ENCODE measurements at places on chromosomes 7 and 10. TPM values are rescaled to one million over a fixed set of nuclear protein-coding genes. Genes with fewer than 3 reads are reported as not detected.

DNA sequence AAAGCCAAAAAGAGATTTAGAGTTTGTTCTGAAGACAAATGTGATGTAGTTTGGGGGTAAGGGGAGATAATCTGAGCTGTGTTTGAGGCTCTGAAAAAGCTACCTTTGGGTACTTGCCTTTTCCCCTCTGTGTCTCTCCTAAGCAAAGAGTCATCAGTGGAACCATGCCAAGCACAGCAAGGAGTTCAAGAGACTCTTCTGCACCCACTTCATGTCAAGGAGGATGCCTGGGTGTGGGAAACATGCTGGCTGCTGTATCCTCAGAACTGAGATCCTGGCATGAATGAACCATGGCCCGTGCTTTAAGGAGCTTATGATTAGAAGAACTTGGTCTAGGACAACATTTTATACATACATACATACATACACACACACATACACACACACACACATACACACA lies 142.9 kb downstream of the NOC3L start:
- no peak overlapping the region for H3K4me3 ChIP-seq
- no peaks in the 10 kb centered on the region for H3K27me3 ChIP-seq
- no peak for DNase-seq
- H3K27ac ChIP-seq = no peak overlapping the region
- no peaks in the 10 kb centered on the region for H3K36me3 ChIP-seq

DNA sequence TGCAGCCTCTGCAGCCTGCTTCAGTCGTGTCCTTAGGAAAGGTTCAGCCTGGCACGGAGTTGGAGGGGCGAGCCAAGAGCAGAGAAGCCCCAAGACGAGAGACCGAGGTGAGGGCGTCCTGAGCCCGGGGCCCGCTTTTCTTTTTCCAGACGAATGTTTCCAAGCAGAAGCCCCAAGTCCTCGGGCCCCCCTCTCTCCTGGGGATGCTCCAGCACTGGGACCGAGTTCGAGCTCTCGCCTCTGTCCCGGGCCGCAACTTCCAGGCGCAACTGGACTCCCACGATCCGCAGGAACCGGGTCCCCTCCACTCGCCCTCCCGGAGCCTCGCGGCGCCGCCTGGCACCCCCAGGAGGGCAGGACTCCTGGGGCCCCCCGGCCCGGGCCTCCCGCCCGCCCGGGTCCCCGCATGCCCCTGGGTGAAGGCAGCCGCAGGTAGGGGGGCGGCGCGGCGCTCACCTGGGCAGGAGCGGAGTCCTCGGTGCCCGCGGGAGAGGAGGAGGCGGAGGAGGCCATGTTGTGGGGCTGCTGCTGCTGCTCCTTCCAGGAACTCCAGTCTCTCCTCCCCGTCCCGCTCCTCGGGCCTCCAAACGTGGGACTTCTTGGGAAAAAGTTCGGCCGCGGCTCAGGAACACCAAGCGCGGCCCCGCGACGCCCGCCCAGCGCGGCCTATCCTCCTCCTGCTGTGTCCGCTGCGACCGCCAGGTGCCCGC lies 45.3 kb upstream of the CDK1 start:
- H3K4me3 ChIP-seq = peak overlapping the region; percentile 45
- no peak overlapping the region for H3K27ac ChIP-seq
- peaks cover 9% of the 10 kb centered on the region for H3K27me3 ChIP-seq
- no peak for DNase-seq

DNA sequence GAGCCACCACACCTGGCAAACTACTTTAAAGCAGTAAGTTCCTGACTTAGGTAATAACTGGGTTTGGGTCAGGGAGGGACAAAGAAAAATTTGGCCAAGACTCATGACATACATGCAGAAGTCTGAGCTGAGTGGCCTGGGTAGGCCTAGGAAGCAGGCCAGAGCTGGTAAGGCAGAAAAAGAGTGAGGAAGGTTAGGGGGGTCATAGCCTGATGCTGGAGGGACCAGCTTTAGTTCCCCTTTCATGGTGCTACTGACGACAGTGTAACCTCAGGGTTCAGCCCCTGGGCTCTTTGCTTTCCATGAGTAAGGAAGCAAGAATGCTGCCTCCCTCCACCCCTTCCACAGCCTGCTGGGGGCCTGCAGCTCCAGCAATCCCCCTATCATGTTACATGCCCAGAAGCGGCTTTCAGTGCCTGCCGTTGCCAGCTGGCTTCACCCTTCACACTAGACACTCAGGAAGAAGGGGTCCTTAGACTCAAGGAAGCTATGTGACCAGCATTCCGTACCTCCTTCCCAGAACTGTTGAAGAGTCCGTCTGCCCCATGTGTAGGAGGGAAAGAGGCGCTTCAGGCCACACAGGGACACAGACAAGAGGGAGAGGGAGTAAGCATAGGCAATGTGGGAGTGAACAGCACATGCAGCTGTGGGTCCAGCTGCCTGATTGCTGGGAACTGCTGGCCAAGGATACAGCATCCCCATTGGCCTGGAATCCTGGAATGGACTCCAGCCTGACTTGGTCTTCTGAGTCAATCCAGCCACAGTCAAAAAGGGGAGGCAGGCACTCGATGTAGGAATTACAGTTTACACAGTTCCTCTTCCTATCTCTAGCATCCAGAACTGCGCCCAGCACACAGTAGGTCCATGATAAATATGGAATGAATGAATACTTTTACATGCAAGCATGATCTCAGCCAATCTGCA lies 4.1 kb upstream of the PLAU start:
- DNase-seq = peak; percentile 77
- H3K27ac ChIP-seq = peak overlapping the region; percentile 91
- no peaks in the 10 kb centered on the region for H3K36me3 ChIP-seq
- H3K4me1 ChIP-seq = peaks cover 48% of the 10 kb centered on the region
- no peak overlapping the region for H3K4me3 ChIP-seq

DNA sequence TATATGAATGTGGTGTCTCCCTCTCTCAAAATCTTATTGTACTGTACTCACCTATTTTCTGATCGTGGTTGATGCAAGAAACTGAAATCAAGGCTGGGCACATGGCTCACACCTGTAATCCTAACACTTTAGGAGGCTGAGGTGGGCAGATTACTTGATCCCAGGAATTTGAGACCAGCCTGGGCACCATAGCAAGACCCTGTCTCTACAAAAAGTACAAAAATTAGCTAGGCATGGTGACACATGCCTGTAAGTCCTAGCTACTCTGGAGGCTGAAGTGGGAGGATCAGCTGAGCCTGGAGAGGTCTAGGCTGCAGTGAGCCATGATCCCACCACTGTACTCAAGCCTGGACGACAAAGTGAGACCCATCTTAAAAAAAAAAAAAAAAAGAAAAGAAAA lies 16.0 kb downstream of the MMRN2 start:
- H3K27ac ChIP-seq = no peak overlapping the region
- peaks cover 22% of the 10 kb centered on the region for H3K4me1 ChIP-seq
- H3K36me3 ChIP-seq = peaks cover 76% of the 10 kb centered on the region
- H3K27me3 ChIP-seq = no peaks in the 10 kb centered on the region

The TMEM243 gene
- 10.7 TPM for total RNA-seq

The KCNH2 gene
- total RNA-seq = 58.1 TPM

DNA sequence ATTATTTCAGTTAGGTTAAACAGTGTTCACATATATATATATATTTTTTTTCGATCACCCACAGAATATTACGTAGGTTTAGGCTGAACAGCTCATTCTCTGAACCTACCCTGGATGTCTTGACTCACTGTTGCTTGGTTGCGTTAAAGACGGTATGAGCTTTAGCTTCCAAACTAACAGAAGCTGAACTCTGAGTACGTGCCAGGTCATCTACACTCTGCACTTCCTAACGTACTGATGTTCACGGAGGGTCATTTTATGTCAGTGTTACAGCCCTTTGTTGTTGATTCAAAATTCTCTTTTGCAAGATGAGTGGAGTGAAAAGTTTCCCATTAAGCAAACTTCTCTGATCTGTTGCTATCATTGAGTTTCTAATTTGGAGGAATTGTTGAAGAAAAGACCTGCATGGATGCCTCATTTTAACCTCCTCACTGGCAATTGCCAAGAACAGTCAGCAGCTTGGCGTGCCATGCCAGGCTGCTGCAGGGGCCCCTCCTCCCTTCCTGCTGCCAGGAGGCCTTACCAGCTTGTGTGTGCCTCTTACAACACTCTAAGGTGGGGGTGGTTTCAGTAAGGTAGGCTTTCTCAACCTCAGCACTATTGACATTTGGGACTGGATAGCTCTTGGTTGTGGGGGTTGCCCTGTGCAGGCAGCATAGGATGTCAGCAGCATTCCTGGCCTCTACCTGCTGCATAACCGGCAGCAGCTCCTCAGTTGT lies 44.3 kb downstream of the INSYN2A start:
- DNase-seq = no peak
- H3K4me1 ChIP-seq = peaks cover 2% of the 10 kb centered on the region
- H3K27ac ChIP-seq = no peak overlapping the region
- no peak overlapping the region for H3K4me3 ChIP-seq
- no peaks in the 10 kb centered on the region for H3K27me3 ChIP-seq

DNA sequence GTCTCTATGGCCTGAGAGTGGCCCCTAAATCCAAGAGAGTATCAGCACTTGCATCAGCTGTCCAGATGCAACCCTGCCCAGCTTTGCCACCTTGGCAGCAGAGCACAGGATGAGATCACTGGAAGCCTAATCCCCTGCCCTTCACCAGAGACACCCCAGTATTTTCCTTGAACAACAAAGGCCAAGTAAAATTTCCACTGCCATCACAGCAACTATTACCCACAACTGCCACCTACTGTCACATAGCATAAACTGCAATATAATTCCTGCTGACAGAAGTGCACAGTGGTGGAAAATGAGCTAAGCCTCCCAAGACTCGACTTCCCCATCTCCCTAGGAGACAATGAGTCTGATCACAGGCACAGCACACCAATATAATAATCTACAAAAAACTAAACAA lies 462.8 kb upstream of the ZWINT start:
- H3K4me1 ChIP-seq = no peaks in the 10 kb centered on the region
- H3K27me3 ChIP-seq = no peaks in the 10 kb centered on the region
- H3K27ac ChIP-seq = no peak overlapping the region
- no peak for DNase-seq
- no peak overlapping the region for H3K4me3 ChIP-seq

The LRWD1 gene
- total RNA-seq = 8.8 TPM

- H3K27ac ChIP-seq = no peak overlapping the region
- no peak for DNase-seq
- no peaks in the 10 kb centered on the region for H3K27me3 ChIP-seq
- H3K4me3 ChIP-seq = no peak overlapping the region
- no peaks in the 10 kb centered on the region for H3K36me3 ChIP-seq
Observed at GRCh38 chr7:38700116-38700515, 68.9 kb upstream of the AMPH start.

DNA sequence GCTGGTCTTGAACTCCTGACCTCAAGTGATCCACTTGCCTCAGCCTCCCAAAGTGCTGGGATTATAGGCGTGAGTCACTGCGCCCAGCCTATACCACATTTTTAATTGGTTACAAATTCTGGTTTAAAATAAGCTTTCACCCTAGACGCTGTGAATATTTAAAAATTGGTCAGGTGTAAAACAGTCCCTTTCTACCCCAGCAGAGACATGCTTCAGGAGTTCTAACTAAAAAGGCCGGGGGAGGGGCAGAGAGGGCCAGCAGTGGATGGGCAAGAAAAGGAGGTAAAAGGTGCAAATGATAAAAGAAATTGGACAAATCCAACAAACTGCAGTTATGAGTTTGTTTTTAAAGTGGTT lies 70.0 kb downstream of the WAPL start:
- no peak for DNase-seq
- peaks cover 51% of the 10 kb centered on the region for H3K36me3 ChIP-seq
- no peak overlapping the region for H3K4me3 ChIP-seq
- H3K27me3 ChIP-seq = no peaks in the 10 kb centered on the region

DNA sequence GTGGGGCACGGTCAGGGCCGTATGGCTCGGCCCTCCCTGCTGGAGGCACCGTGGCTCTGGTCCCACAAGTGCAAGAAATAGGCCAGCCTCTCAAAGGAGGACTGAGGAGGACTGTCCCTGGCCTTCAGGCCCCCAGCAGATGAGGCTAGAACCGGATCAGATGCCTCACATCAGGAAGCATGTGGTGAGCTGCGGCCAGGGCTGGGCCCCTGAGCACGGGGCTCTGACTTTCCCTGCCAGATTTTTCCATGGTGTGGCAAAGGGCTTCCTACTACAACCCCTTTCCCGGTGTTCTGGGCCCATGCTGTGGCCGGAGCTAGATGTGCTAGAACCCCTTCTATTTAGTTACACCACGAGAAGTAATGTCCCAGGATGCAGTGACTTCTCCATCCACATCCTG lies 100.4 kb downstream of the TCERG1L start:
- peaks cover 38% of the 10 kb centered on the region for H3K27me3 ChIP-seq
- DNase-seq = peak; percentile 1
- no peak overlapping the region for H3K4me3 ChIP-seq
- no peaks in the 10 kb centered on the region for H3K36me3 ChIP-seq

DNA sequence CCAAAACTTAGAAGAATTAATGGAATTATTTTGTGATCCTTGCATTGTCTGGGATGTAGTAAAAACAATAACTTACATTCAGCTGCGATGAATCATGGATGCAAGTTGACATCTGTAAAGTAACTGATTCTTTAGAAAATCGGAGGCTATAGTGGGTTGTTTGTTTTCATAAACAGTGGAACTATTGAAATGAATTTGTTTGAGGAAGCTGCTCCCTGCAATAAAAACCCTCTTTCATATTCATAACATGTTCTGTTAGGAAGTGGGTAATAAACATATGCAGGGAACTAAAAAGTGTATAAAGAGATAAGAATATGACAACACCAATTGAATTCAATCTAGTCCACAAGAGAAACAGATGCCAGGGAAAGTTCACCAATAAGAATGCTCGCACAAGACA lies 53.6 kb downstream of the AGMO start:
- no peaks in the 10 kb centered on the region for H3K36me3 ChIP-seq
- H3K27ac ChIP-seq = no peak overlapping the region
- H3K27me3 ChIP-seq = no peaks in the 10 kb centered on the region
- H3K4me3 ChIP-seq = no peak overlapping the region
- DNase-seq = no peak

GRCh38 chr7:95686109-95686508 lies 86.2 kb upstream of the DYNC1I1 start:
- H3K36me3 ChIP-seq = no peaks in the 10 kb centered on the region
- no peak overlapping the region for H3K27ac ChIP-seq
- DNase-seq = peak; percentile 35
- H3K27me3 ChIP-seq = no peaks in the 10 kb centered on the region
- H3K4me1 ChIP-seq = peaks cover 7% of the 10 kb centered on the region

The LLCFC1 gene
- total RNA-seq = not detected

DNA sequence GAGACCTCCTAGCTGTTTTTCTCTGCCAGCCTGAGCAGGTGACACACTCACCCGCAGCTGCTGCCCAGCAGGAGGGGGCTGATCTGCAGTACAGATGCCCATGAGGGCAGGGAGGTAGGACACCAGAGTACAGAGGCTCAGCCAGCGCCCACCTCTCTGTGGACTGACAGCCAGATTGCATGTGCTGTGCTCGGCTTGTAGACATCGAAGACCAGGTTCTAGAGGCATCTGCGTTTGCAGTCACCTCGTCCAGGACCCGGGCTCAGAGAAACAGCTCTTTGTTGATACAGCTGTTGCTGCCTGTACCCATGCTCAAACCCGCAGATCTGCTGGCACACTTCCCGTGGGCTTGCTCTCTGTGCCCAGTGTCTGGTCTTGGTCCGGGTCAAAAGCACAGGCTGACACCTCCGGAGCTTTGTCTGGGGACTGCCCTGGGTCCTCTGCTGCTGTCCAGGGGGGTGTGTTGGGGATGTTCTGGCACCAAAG lies 224.7 kb downstream of the GLRX3 start:
- no peaks in the 10 kb centered on the region for H3K27me3 ChIP-seq
- H3K4me3 ChIP-seq = no peak overlapping the region
- H3K27ac ChIP-seq = no peak overlapping the region

- H3K4me3 ChIP-seq = no peak overlapping the region
- no peaks in the 10 kb centered on the region for H3K27me3 ChIP-seq
- DNase-seq = no peak
- H3K4me1 ChIP-seq = no peaks in the 10 kb centered on the region
Observed at GRCh38 chr10:109726473-109726872, 196.8 kb downstream of the XPNPEP1 start.

The BZW2 gene
- total RNA-seq = 449 TPM

The PGAM2 gene
- total RNA-seq = 855 TPM

The TBC1D12 gene
- 7.8 TPM for total RNA-seq
